NCI-H1105 treated with DMSO at 0.1 percent for 48 hours (cell line): ENCODE measurements at places on chromosomes 12 and 14.

DNA sequence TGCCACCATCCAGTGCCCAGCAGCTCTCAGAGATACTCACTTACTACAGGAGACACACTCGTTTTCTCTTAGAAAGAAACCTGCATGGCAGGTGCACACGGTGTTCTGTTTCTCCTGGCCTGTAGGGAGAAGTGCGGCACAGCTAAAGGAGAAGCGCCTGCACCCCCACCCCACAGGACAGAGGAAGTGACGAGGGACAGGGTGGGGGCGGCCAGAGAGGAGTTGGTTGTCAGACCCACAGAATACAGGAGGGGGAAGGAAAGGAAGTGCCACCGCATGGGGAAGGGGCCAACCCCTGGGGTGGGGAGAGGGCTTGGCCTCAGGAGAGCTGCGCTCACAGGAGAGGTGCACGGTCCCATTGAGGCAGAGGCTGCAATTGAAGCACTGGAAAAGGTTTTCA is 8.8 kb downstream of the TNFRSF1A start:
- DNase-seq = no peak

GRCh38 chr14:22500954-22501726 is 87.9 kb downstream of the DAD1 start:
- no peak for DNase-seq

DNA sequence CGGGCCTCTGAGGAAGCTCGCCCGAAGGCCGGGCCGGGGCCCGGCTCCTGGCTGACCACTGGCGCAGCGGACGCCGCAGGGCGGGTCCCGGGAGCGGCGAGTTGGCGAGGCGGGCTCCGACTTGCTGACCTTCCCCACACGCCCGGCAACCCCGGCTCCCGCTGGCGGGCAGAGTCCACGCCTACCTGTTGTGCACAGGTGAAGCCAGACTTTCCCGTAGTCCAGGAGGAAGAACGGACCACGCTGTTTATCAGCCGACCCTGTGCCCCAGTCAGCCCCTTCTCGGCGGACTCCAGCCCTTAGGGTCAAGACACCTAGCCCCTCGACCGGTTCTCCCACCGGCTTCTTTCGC is 407 bp downstream of the HEATR5A start:
- DNase-seq = peak; percentile 56

DNA sequence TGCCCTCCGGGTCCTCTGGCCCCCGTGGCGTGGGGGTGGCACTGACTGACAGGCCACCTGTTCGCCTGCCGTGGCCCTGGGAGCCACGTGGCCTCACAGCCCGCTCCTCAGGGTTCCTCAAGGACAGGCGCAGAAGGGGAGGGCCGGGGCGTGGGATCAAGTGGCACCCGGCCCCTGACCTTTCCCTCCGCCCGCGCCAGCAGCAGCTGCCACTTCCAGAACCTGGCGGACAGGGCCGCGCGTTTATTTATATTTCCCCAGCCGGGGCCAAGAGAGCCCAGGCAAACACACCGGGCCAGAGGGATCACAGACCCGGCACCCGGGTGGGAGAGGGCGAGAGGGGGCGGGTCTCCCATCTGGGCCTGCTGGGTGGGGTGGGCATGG is 92.6 kb downstream of the RFLNA start:
- DNase-seq = no peak

GRCh38 chr14:81655423-81656314 is 122.0 kb upstream of the SEL1L start:
- DNase-seq = no peak

- DNase-seq = no peak
Observed at GRCh38 chr14:90500665-90501370, 104.0 kb downstream of the CALM1 start.

DNA sequence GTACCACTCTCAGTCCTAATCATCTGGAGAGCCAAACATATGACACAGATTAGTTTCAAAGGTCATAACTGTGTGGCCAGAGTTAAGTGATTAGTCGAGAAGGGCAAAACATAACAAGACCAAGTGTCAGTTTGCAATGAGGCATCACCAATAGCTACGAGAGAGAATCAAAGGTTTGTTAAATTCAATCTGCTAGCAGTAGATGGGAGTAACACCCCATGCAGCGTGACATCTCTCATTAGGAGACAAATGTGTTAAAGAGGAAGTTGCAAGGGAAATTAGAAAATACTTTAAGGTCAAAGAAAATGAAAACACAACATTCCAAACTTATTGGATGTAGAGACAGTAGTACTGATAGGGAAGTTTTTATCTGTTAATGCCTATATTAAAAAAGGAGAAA is 135.7 kb upstream of the SYT10 start:
- no peak for DNase-seq

GRCh38 chr12:42402821-42403411 is 76.9 kb downstream of the PPHLN1 start:
- DNase-seq = no peak

DNA sequence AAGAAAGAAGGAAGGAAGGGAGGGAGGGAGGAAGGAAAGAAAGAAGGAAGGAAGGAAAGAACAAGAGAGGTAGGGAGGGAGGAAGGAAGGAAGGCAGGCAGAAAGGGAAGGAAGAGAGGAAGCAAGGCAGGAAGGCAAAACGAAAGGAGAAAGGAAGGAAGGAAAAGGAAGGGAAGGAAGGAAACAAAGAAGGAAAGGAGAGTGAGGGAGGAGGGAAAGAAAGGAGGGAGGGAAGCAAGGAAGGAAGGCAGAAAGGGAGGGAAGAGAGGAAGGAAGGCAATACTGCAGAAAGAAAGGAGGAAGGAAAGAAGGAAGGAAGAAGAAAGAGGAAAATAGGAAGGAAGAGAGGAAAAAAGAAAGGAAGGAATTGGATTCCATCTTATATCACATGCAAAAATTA is 1303.1 kb upstream of the TMEM132C start:
- no peak for DNase-seq

- DNase-seq = peak; percentile 56
Observed at GRCh38 chr14:35879654-35880249, 53.6 kb downstream of the BRMS1L start.

DNA sequence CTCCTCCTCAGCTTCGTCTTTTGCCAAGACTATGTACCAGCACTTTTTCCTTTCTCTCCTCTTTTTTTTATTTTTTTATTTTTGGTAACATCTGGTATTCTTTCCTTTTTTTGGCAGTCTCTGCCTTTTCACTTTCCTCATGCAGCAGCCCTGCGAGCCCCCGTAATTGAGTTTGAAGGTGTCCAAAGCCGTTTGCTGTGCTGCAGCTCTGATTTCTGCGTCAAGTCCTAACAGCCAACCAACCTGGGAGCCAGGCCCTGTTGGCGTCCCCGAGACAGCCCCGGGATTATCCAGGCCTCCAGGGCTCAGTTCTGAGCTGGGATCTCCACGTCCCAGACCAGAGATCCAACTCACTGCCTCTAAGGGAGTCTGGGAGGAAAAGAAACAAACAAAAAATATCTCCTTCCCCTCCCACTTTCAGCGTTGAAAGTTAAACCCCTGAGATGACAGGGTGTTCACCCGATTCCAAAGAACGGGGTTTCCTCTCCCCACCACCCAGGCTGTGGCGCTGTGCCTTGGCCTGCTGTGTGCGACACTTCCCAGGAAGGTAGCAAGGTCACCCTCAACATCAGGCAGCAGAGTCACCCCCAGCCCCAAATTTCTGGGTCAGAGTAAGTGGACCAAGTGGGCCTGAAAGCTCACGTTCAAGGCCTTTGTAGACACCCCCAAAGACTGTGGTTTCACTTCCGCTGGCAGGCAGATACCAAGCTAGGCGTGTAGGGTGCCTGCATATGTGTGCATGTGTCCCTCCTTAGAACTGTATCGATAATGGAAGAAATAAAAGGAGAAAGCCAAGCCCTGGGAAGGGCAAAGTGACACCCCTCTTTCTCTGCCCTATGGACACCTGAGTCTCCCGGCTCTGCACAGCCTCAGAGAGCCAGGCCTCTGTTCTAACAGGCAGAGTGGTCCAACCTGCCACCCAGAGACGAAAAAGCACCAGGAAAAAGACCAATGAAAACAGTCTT is 11.1 kb downstream of the BCL11B start:
- DNase-seq = no peak

DNA sequence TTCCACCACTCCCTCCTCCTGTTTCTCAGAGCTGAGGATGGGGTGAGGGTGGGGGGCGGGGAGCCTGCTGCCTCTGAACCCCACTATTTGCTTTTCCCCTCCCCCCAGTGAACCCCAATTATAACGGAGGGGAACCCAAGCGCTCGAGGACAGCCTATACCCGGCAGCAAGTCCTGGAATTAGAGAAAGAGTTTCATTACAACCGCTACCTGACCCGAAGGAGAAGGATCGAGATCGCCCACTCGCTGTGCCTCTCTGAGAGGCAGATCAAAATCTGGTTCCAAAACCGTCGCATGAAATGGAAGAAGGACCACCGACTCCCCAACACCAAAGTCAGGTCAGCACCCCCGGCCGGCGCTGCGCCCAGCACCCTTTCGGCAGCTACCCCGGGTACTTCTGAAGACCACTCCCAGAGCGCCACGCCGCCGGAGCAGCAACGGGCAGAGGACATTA is 1.1 kb downstream of the HOXC4 start:
- no peak for DNase-seq

GRCh38 chr14:105070760-105071137 is 5.5 kb upstream of the GPR132 start:
- DNase-seq = no peak

DNA sequence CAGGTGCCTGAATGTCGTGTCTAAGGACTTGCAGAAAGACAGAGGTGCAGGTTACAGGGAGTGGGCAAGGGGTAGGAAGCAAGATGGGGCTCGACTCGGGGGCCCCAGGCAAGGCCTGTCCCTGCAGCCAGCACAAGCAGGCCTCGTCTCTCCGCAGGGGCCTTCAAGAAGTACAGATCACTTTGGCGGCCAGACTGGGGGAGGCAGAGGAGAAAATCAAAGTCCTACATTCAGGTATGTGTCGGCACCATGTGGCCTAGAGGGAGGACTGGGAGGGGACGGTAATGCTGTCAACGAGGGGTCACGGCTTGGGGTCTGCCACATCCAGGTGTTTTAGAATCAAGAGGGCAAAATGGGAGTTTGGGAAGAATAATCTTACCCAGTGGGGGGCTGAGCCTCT is 73.7 kb downstream of the PHETA1 start:
- DNase-seq = no peak

DNA sequence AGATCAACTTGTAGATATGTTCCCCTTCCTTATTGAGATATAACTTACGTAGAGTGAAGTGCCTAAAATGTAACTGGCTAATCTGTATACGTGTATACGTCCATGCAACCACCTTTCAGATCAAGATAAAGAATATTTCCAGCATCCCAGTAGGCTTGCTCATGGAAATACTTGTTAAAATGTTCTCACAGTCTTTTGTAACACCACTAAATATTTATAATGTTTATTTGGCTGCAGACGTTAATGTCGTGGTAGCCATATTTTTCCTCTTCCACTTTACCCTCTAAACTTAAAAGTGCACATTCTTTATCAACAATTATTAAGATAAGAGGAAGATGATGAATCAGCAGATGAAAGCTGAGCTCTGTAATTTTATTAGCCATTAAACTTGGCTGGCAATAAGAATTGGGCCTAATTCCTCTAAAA is 447.4 kb downstream of the AEBP2 start:
- DNase-seq = no peak

DNA sequence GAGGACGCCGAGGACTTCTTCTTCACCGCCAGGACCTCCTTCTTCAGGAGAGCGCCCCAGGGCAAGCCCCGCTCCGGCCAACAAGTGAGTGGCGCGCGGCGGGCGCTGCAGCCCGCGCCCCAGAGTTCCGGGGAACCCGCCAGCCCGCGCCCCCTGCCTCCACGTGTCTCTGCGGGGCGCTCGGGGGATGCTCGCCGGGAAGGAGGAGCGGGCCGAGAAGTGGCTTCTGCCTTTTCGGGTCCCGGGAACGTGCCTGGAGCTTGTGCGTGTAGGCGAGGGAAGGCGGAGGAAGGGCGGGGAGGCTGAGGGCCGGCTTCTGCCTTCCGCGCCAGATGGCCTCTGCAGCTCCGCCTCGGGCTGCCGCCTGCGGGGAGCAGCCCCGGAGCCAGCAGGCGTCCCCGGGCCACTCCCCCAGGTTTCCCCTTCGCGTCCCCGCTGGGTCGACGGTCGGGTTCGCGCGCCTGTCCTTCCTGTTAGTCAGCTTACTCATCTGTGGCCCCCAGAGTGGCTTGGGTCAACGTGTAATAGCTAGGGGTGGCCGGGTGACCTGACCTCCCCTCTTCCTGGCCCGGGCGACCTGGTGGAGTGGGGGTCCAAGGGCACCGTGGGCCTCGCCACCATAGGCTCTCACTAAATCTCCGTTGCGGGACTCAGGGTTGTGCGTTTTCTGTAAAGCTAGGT is 505 bp downstream of the RASSF3 start:
- peak; percentile 43 for DNase-seq

- DNase-seq = no peak
Observed at GRCh38 chr14:65312859-65313258, 99.7 kb upstream of the FUT8 start.

- no peak for DNase-seq
Observed at GRCh38 chr14:67882986-67883555, 63.5 kb downstream of the RAD51B start.
